ENCODE measurements at places on chromosomes 12 and 14.

DNA sequence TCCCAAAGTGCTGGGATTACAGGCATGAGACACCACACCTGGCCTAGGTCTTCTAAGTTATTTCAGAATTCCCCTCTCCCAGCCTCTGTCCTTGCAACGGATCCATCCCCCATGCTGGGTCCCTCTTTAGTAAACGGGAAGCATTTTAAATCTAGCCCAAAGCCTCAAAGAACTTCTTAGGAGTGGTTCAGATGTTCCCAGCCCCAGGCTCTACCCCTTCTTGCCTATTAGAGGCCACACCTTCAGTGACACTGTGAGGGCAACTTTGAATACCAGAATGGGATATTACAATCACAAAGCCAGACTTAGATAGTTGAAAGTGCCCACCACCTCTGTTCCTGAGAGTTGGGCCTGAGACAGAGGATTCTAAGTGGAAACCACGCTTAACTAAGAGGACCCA lies 18.1 kb upstream of the SPPL3 start:
- DNase-seq, result no peak

- DNase-seq, result no peak
Measured at GRCh38 chr14:32561520-32561919, 232.4 kb downstream of the AKAP6 start.

GRCh38 chr12:32230613-32230993 lies 124.0 kb downstream of the BICD1 start:
- DNase-seq, result no peak

DNA sequence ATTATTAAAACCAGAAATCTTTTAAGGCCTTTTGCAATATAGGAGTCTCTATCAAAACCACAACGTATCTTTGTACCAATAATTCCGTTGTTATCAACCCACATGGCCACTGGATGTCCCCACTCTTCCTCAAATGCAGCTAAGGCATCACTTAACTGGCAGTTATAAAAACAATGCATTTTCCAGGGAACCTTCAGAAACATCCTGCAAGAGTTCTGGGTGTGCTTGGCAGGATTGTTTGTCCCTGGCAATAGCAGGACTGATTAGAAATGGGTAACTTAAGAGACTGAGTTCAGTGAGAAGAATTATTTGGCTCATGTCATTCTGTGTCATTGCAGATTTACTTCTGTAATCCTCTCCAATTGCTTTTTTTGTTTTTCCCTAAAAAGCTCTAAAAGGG lies 112.0 kb downstream of the SLC15A5 start:
- DNase-seq, result no peak

DNA sequence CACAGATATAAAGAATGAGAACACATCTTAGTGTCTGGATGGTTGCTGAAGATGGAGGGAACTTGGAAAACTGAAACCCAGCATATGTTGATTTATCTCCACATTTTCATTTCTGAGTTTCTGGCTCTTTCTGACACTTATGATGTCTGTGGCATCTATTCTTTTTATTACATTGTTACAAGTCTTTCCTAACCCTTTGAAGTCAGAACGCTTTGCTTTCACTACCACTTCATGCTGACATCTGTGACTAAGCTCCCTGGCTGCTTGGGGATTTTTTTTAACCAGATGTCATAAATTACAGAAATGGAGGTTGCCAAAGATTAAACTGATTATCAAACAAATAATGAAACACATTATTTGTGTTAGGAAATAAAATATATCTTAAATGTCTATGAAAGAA lies 188.7 kb downstream of the KITLG start:
- no peak for DNase-seq

GRCh38 chr12:121524196-121524916 lies 56.5 kb downstream of the KDM2B start:
- DNase-seq, result no peak

DNA sequence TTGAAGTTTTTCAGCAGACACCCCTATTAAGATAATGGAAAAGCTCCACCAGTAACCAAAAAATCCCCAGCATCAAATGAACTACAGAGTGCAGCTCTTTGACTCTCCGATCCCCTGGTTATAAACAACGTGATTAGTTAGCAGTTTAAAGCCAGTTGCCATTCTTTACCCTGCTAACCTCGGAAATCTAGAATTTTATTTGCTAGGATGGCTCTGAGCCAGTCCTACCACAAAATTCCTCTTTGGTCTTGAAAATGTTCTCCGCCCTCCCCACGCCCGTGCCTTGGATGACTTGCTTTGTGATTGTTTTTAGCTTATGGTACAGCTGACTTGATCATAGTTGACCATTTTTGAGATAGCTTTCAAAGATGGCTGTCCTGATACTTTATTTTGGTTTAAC lies 1.2 kb downstream of the KLHDC2 start:
- DNase-seq, result no peak

DNA sequence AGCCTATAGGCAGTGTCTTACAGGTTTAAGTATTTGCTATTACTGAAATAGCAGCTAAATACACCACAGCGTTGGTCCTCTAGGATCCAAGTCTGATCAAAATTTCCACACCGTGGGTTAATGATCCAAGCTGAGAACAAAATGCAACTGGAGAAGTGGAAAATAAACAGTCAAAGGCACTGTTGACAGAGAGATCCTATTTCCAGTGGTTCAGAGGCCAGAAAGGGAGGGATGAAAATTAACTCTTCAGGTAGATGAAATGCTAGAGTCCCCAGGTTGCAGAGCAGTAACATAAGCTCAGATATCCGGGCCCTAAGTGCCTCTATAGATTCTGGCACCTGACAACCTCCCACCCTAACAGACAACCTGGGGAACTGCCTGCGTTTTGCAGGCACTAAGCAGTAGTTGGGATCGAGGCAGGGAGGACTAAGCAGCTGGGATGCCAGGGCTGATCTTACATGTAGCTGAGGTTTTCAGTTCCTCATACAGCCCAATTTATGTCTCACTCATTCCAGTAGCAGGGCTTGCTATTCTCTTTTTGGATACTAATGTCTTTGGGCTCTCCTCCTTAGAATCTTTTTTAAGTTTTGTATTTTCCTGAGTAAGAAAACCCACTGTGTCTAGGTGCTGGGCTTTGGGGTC lies 42.7 kb upstream of the CRACR2A start:
- DNase-seq, result no peak

DNA sequence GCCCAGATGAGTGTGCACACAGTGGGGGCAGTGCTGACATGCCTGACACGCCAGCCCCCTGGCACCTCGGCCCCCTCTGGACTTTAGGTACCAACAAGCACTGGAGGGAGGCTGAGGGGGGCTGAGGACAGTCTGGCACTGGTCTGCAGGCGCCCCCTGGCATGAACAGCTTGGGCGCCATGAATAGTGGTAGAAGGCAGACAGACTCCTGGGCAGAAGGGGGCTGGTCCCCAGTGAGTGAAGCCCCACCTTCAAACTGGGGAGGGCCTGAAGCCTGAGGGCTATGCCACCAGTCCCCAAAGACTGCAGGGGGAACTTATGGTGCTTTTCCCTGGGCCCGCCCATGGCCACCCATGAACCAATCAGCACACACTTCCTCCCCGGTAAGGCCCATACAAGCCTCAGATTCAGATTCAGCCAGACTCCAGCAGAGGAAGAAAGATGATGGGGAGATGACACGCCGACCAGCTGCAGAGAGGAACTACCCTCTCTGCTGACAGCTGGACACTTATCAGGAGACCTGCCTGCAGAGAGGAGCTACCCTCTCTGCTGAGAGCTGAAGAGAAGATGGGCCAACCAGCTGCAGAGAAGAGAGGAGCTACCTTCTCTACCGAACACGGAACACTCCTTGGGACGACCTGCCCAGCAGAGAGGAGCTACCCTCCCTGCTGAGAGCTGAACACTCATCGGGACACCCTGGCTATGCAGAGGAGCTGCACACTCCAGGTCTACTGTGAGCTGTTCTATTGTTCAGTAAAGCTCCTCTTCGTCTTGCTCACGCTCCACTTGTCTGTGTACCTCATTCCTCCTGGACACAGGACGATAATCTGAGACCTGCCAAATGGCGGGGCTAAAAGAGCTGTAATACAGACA lies 324.5 kb downstream of the PCNX1 start:
- DNase-seq, result no peak

GRCh38 chr12:52119398-52120254 lies 40.1 kb downstream of the SMIM41 start:
- no peak for DNase-seq

DNA sequence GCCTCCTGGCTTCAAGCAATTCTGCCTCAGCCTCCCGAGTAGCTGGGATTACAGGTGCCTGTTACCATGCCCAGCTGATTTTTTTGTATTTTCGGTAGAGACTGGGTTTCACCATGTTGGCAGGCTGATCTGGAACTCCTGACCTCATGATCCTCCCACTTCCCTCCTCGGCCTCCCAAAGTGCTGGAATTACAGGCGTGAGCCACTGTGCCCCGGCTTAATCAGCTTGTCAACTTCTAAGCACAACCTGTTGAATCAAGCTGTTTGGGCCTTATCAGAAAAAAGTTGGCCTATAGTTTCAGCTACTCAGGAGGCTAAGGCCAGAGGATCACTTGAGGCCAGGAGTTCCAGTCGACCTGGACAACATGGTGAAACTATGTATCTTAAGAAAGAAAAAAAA lies 7.9 kb downstream of the MARK3 start:
- DNase-seq, result no peak

DNA sequence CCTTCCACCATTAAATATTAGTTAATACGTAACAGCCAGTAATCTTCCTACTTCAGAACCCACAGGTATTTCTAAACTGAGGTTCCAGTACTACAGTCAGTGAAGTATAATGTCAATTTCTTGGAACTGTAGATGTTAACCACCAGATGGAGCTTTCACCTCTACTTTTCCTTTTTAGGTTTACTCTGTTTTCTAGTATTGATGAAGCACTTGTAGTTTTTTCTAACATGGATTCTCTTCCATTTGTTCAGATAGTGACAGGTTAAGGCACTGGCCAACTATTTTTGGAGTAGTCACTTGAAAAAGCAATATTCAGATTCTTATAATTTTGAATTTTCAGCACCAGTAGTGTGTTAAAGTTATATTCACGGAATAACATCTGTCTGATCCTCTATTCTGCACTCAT lies 4.6 kb upstream of the SEC23A start:
- DNase-seq, result no peak

- DNase-seq, result no peak
Measured at GRCh38 chr14:88840926-88841325, 16.5 kb downstream of the TTC8 start.

GRCh38 chr14:75297411-75298040 lies 18.9 kb downstream of the FOS start:
- DNase-seq, result no peak

DNA sequence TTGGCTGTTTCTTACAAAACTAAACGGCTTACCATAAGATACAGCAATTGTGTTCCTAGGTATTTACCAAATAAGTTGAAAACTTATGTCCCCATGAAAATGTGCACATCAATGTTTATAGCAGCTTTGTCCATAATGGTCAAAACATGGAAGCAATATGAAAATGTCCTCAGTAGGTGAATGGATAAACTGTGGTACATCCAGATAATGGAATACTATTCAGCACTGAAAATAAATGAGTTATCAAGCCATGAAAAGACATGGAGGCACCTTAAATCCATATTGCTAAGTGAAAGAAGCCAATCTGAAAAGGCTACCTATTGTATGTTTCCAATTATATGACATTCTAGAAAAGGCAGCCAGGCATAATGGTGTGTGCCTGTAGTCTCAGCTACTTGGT lies 40.7 kb downstream of the CFL2 start:
- no peak for DNase-seq

- no peak for DNase-seq
Measured at GRCh38 chr14:38286452-38286851, 30.6 kb upstream of the CLEC14A start.

- DNase-seq, result no peak
Measured at GRCh38 chr12:127355061-127355841, 911.7 kb upstream of the TMEM132C start.

DNA sequence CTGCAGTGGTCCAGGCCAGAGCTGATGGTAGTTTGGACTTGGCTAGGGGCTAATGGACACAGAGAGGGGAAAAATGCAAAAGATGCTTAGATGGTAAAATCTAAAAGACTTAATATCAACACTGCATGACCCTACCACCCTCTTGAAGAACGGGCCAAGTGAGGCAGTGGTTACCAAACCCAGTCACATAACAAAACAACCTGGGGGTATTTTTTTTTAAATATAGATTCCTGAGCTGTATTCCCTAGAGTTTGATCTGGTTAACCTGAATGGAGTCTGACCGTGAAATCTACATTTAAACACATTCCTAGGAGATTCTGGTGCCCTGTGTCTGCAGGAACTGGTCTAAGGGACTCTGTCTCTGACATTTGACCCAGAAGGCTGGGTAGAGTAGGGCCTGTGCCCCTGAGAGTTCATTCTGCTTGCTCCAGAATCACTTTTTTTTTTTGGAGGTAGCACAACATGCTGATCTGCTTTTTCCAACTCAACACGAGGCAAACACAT lies 15.7 kb downstream of the ABHD4 start:
- no peak for DNase-seq

- DNase-seq, result no peak
Measured at GRCh38 chr12:79174626-79175025, 310.1 kb downstream of the SYT1 start.

DNA sequence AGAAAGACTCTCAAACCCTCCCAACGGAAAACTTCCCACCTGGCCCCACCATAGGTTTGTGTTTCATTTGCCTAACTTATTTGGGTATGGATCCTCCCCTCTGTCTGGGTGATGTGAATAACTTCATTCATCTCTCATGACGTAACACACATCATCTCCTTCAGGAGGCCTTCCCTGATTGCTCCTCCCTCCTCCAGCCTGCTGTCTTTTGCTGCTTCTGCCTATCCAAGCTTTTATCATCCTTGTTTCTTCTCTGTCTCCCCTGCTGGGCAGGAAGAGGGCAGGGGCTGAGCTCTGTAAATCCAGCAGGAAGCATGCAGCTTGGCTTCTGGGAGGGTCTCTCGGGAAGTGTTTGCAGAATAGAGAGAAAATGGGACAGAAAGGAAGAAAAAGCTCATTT lies 766.0 kb upstream of the TBX3 start:
- no peak for DNase-seq

- DNase-seq, result no peak
Measured at GRCh38 chr12:81835783-81836182, 76.6 kb upstream of the PPFIA2 start.

- DNase-seq, result no peak
Measured at GRCh38 chr12:106721915-106722314, 52.6 kb upstream of the RIC8B start.

GRCh38 chr12:15701631-15702156 lies 87.5 kb downstream of the EPS8 start:
- DNase-seq, result no peak

DNA sequence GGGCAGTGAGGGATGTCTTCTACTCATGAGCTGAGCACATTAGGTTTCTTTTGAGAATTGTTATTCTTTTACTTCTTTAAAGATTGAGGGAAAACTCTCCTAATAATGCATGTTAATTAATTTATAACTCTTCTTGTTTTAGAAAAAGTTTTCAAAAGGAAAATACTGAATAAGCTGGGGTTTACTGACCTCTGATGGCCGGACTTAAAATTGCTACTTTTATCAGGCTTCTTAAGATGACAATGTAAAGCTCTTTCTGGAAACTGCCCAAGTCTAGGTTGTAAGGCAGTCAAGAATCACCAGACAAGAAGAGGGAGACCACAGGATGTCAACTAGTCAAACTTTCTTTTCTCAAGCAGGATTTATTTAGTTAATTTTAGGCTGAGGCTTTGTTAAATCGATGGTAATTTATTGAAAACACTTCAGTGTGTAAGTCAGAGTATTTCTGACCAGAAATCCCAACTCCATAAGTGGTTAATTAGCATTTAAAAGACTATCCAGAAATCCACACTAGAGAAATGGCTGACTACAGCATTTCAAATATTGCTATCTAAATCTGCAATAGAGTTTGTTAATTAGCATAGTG lies 82.1 kb downstream of the AVPR1A start:
- DNase-seq, result no peak

- DNase-seq, result no peak
Measured at GRCh38 chr12:124856132-124856841, 7.4 kb downstream of the SCARB1 start.

GRCh38 chr14:103569408-103569807 lies 6.6 kb downstream of the COA8 start:
- DNase-seq, result no peak
